Occipital lobe (tissue), 3 donors: ENCODE measurements at places on chromosomes 3 and 15. TPM values are rescaled to one million over a fixed set of nuclear protein-coding genes. Genes with fewer than 3 reads are reported as not detected.

DNA sequence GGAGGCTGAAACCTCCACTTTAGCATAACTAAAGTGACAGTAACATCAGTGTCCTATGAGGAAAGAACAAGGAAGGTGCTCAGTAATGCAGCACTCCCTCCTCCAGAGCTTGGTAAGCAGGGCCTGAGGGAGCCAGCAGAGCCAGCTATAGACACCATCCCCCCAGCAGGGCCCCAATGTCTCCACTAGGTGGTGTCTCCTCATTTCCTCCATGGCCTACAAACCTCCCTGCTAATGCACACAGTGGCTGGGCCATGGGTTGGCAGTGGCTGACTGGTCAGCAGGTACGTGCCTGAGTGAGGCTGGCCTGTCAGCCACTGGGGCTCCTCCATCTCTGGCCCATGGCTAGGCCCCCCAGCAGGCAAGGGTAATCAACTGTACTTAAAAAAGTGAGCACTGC is 13.6 kb downstream of the MRPS25 start:
- DNase-seq, result no peak

- no peak for DNase-seq
These were observed 313.3 kb downstream of the KBTBD8 start for GRCh38 chr3:67311440-67311839.

GRCh38 chr3:87710511-87710910 is 348.3 kb downstream of the CGGBP1 start:
- DNase-seq, result no peak

- DNase-seq, result no peak
These were observed 6.3 kb downstream of the RFT1 start for GRCh38 chr3:53123953-53124352.

DNA sequence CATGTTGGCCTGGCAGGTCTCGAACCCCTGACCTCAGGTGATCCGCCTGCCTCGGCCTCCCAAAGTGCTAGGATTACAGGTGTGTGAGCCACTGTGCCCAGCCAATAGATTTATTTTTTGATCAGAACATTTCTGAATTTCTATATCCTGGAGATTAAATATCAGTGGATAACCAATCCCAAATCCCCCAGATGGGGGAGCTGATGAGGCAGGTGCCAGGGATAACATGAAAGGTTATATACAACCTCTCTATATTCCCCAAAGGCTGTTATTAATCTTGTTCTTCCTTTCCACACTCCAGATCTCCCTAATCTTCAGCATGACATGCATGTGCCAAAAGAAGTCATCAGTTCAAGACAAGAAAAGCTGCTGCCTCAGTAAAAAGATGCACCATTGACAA is 112.3 kb downstream of the WDR76 start:
- no peak for DNase-seq

DNA sequence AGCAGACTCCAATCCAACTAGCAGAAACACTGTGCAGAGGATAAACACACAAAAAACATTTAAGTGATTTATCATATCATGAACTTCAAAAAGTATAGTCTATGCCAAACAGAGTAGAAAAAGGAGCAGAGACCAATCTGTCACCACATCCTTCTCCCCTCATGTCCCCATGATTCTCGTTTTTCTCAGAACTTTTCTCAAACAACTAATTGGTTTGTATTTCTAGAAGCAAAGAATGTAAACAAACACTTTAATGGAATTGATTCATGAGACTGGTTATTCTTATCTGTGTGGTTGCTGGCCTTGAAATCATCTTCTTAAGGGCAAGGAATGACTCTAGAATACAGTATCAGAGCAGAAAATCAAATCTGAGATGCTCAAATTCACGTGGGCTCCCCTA is 294.2 kb upstream of the THBS1 start:
- no peak for DNase-seq

GRCh38 chr3:101850246-101851051 is 1.1 kb downstream of the NFKBIZ start:
- no peak for DNase-seq

DNA sequence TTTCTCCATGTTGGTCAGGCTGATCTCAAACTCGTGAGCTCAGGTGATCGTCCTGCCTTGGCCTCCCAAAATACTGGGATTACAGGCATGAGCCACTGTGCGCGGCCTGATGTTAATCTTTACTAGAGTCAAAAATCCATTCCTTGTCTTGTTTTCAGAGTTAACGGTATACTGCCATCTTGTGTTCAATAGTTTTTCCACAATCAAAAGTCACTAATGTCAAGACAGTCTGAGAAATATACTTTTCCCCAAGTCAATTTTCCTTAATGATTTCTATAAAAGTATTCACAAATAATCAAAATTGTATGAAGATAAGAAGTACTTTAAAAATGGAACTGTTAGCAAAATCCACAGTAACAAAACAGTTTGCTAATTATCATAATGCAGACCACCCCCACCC is 8.5 kb downstream of the CRBN start:
- no peak for DNase-seq

DNA sequence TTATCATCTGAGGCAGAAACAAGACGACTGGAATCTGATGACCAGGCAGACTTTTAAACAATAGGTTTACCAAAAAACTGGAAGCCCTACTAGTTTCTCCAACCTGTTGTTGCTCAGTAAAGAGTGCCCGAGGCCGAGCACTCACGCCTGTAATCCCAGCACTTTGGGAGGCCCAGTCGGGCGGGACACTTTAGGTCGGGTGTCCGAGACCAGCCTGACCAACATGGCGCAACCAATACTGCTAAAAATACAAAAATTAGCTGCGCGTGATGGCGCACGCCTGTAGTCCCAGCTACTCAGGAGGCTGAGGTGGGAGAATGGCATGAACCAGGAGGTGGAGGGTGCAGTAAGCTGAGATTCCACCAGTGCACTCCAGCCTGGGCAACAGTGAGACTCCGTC is 1.1 kb upstream of the WDR5B start:
- no peak for DNase-seq

- DNase-seq, result no peak
These were observed 260.4 kb upstream of the SLCO3A1 start for GRCh38 chr15:91593067-91593466.

DNA sequence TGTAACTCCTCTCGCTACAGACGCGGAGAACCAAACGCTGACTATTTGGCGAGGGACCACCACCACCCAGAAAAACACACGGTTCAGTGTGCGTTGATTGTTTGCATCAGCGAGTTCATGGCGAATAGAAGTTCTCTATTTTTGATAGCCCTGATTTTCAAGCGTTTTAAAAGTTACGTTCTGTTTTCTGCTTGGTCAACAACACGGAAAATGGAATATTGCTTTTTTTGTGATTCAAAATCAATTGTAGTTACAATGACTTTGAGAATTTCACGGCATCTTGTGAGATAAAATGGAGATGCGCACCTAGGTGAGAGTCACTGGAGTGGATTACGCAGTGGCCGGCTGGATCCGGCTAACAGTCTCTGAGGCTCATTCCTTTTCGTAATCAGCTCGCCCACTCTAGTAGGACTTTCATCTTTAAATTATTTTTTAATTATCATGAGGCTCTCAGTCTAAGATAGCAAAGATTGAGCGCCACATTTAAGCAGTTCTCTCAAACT is 54.8 kb downstream of the CCDC54 start:
- no peak for DNase-seq

DNA sequence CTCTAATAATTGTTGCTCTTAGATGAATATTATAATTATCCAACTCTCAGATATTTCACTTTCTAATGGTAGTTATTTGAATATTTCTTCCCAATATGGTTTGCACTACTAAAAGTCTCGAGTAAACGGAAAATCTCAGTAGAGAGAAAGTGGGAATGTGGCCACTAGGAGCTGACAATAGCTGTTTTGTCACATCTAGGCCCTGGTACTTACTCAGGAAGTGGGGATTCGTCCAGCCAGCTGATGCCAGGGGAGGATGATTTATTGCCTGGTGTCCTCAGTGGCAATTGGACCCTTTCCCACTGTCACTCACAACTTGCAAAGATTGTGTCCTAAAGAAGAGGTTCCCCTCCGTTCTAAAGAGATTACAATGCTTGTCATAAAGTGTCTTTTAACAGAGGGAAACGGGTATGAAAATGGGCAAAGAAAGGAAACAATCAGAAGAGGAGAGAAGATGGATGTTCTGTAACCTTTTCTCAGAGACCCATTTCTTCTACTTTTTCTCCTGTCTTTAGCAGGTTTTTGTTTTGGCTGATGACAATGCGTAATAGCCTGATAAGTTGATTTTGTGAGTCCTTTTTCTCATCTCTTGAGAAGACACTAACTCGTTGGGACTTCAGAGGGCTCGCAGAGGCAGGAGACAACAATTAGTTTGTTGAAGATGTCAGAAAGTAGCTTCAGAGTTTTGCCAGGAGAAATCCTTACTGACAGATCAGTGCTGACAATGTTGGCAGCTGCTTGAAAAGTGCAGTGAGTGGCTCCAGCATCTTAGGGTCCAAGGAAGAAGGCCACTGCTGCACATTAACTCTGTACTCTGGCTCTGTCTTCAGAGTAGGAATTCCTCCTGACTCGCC is 320.6 kb downstream of the MECOM start:
- no peak for DNase-seq

- DNase-seq, result no peak
These were observed 196.0 kb downstream of the NSUN3 start for GRCh38 chr3:94258851-94259250.

DNA sequence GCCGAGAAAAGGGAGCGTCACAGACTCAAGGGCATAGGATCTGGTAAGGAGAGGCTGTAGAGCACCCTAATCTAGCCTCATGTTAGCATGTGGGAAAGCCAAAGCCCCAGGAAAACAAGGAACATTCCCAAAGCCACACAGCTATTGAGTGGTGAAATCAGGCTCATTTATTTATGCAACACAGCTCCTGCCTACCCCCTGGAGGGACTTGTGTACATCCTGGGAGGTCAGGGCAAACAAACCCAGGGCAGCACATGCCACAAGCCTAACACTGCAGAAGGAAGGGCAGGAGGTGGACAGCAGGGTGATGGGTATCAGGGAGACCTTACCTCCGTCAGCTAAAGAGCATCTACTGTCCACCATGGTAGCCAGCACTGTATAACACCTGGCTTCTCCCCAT is 283.5 kb downstream of the RPLP1 start:
- DNase-seq, result no peak

- DNase-seq, result no peak
These were observed 14.6 kb upstream of the FGD5 start for GRCh38 chr3:14803981-14804834.

DNA sequence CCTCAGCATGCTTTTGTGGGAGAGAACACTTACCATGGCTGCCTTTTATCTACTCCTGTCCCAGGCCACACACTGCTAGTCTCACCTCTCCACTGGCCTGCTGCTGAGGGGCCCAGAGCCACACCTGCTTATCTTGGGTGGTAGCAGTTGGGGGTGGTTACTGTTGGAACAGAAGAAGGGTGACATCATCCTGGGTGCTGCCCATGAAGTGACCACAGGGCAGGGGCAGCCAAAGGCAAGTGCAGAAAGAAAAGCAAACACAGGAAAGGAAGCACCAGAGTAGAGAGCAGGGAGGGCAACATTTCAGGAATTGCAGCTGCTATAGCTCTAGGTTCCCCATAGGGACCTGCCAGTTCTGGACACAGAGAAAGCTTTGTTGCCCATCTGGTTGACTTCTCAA is 345.2 kb downstream of the VPS13C start:
- no peak for DNase-seq

- DNase-seq, result no peak
These were observed 172.5 kb upstream of the TLE3 start for GRCh38 chr15:70269991-70270751.

GRCh38 chr3:160598865-160599264 is 33.5 kb upstream of the KPNA4 start:
- no peak for DNase-seq

GRCh38 chr3:129106320-129106719 is 15.3 kb downstream of the RAB43 start:
- DNase-seq, result no peak

- DNase-seq, result no peak
These were observed 29.5 kb downstream of the APBA2 start for GRCh38 chr15:28915041-28915810.

DNA sequence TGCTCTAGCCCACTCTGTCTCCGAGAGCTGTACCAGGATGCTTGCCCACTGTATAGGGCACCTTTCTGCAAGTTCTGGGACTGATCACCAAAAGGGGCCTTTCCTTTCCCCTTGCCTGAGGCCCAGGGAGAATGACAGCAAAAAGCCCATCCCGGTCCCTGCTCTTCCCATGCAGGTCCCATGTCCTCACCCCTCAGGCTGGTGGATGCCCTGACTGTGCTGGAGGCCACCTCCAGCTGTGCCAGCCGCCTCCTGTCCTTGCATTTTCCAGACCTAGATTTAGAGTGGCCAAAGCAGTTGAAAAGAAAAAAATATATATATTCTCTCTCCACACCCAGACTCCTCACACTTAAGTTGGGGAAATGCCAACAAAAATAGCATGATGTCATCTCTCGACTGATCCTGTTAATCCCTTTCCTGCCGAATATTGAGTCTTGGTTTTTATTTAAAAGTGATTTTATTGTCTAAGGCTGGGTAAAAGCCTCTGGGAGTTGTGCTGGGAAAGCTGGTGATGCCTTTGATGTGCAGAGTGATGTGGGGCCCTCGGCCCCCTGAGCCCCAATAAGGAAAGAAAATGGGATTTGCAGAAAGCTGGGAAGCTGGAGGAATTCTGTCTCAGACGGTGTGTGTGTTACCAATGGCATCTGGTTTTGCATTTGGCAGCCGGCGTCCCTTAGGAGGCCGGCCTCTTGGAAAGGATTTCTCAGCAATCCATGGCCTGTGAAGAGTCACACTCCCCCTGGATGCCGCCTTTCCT is 29.3 kb upstream of the TPM1 start:
- DNase-seq, result no peak

CISH gene
- 0.16 TPM for total RNA-seq

EXD1 gene
- 0.78 TPM for total RNA-seq

NR1I2 gene
- 0.16 TPM for total RNA-seq

CMTM8 gene
- 0.31 TPM for total RNA-seq

XRN1 gene
- 98.9 TPM for total RNA-seq

ANP32A gene
- total RNA-seq, result 109 TPM

MUC4 gene
- total RNA-seq, result not detected

ACP3 gene
- 1.2 TPM for total RNA-seq

SLC22A14 gene
- 0.31 TPM for total RNA-seq

CCR2 gene
- 0.31 TPM for total RNA-seq

DNASE1L3 gene
- total RNA-seq, result 0.94 TPM

EPHB1 gene
- total RNA-seq, result 20.1 TPM

ZCWPW2 gene
- 2.8 TPM for total RNA-seq

CD276 gene
- total RNA-seq, result 24.5 TPM

GLDN gene
- total RNA-seq, result 2.3 TPM

PCSK6 gene
- total RNA-seq, result 15.4 TPM

GOLGA8Q gene
- 0.62 TPM for total RNA-seq

CD96 gene
- not detected for total RNA-seq

XYLB gene
- total RNA-seq, result 7.3 TPM
